ENCODE measurements at places on chromosomes 16 and 17. TPM values are rescaled to one million over a fixed set of nuclear protein-coding genes. Genes with fewer than 3 reads are reported as not detected.

TEX19 gene
- total RNA-seq, result not detected

COL1A1 gene
- total RNA-seq, result 160 TPM

SPATA22 gene
- total RNA-seq, result 1.1 TPM

LAT gene
- 13.0 TPM for total RNA-seq

SMIM36 gene
- not detected for total RNA-seq

- peak; percentile 50 for DNase-seq
These were observed 2.2 kb upstream of the LIMD2 start for GRCh38 chr17:63701868-63702720.

DNA sequence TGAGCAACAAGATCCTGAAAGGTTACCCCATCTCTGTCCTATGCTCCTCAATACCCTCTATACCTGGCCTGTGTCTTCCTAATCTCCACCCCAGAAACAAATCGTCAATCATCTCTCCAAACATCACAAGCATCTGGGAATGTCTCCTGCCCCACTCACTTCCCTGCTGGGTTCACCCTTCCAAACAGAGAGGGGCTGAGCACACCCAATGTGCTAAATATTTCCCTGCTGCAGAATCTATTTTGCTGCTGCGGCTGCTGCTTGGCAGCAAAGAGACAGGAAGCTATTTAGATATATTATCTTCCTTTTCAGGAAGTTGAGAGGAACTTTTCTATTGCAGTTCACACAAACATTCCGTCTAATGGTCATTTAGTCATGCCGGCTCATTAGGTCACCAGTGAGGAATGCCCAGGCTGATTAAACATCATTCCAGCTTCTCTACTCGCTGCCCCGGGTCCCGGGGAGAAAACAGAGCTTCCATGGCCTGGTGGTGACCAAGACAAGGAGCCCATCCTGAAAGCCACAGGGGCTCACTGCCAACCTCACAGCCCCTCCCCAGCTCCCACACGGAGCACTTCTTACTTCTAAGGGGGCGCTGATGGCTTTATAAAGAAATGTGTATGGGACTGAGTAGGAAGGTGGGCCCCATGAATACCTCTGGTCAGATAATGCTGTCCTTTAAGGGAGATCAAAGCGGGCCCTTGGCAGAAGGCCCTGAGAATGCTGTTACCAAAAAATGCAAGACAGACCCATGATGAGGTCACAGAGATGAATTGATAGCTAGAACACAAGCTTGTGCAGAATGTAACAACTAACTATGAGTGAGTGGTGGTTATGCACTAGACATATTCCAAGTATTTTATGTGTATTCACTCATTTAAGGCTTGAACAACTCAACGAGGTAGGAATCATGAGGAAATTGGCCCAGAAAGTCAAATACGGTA, 218.3 kb downstream of the SOX9 start:
- peak; percentile 19 for DNase-seq
